ENCODE measurements at places on chromosomes 2 and 18. TPM values are rescaled to one million over a fixed set of nuclear protein-coding genes. Genes with fewer than 3 reads are reported as not detected.

- DNase-seq, result peak; percentile 85
Measured at GRCh38 chr2:27754138-27754588, 17.4 kb upstream of the MRPL33 start.

GRCh38 chr18:48869591-48869990, 81.2 kb downstream of the SMAD7 start:
- no peak for DNase-seq

- no peak for DNase-seq
Measured at GRCh38 chr18:57882465-57882864, 79.3 kb upstream of the ATP8B1 start.

FAM237A gene
- not detected for total RNA-seq

DNA sequence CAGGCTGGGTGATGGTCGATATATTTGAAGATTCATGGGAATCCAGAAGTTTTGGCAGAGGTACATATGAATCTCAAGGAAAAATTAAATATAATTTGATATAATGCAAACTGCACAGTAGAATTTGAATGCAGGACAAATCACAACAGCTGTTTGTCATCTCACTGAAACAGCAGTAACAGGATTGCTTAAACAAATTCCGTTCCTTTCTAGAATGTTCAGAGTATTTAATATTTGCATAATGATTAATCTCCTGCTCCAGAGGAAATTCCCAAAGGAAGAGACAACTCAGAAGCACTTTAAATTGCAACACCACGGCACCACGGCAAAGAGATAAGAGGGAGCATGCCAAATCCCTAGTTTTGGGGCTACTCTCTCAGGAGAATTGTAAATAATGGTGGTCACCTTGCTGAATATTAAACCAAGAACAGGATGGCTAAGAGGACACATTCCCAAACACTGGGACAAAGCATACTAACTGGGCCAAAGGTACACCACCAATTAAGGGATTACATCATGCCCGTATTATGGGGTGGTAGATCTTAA, 67.8 kb upstream of the MAP4K3 start:
- no peak for DNase-seq

FAM161A gene
- total RNA-seq, result 7.8 TPM

WBP1 gene
- total RNA-seq, result 81.0 TPM

GRCh38 chr2:52976143-52976949, 791.3 kb upstream of the CHAC2 start:
- DNase-seq, result peak; percentile 20

DNA sequence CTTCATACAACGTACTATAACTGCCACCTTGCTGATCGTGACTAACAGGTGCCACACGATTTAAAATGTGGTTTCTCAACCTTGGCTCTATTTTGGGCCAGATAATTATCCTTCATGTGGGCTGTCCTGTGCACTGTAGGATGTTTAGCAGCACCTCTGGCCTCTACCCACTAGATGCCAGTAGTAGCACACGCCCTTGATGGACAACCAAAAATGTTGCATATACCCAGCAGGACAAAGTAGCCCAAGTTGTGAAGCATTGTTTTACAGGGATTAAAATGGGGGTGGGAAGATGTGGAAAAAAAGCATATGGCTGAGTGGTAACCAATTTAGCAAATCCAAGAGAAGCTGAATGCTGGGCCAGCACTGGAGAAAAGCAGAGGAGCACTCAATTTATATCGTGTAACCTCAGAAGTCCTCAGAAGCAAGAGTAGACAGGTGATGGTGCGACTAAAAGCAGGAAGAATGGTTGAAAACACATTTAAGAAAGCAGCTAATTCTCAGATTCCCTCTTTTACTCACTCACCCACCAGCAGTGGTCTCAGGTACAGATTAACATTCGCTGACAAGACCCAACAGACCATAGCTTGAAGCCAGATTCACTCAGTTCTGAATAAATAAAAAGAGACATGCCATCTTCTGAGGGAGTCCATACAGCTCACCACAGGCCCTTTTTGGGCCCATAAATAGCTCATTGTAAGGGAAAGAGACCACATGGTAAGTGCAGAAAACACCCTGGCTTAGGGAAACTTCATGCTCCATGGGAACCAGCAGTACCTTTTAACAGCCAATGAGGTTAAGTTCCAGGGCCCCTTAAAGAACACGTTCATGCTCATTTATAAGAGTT, 50.6 kb downstream of the RAPH1 start:
- DNase-seq, result peak; percentile 37

GRCh38 chr18:24270937-24271380, 126.7 kb downstream of the OSBPL1A start:
- peak; percentile 30 for DNase-seq

- DNase-seq, result no peak
Measured at GRCh38 chr18:28342231-28342630, 165.3 kb upstream of the CDH2 start.

BCL2 gene
- 0.81 TPM for total RNA-seq

RTP5 gene
- total RNA-seq, result not detected

TXNDC2 gene
- not detected for total RNA-seq

DNA sequence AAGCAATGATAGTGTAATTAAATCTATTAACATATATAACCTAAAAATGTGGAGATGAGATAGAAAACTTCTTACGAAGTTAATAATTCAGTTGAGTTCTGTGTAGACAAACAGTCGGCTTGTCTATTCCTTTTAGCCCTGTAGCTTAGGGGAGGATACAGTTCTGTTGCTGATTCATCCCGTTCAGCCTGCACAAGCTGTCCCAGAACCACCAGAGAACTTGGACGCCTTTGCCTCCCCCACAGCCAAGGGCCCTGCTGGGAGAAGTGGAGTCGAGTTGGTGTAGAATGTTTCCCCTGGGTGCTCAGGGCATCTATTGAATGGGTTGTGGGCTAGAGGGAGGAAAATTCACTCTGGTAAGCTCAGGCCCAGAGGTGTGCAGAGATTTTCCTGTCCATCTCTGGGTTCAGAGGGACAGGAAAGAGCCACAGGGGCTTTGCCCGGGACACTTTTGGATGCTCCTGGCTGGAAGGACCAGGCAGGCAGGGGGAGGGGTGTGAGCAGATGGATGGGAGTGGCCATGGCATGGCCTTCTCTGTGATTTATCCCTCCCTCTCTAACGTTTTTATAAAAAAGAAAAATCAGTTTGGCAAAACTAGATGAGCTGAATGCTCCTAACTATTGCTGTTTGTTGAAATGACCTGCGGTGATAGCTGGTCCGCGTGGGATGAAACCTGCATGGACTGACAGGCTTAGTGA, 42.8 kb upstream of the GALR1 start:
- no peak for DNase-seq

DNA sequence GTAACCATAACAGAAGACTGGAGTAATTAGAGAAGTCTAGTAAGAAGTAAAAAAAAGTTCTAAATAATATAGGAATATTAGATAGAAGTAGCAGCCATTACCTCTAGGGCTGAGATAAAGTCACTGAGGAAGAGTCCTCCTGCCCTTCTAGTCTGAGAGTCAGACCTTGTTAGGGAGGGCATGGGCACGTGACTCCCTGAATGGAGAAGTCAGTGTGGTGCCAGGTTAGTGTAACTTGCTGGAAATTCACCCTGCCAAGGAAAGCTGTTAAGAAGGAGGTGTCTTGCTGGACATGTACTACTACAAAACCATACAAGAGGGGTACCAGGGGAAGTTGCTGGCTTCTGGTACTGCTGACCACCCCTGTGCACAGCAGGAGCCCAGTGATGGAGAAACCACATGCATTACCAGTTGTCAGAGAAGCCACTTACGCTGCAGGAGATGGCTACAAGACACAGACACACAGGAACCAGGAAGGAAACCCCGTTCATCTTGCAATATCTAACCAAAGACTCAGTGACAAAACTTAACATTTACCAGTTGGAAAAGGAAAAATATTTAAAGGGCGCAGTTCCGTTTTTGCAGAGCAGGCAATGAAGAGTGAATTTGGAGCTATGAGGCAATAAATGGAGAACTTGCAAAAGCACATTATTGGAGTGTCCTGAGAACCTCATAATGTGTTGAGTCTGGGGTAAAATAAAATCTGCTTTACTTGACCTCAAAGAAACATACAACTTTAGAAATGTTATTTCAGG, 77.2 kb upstream of the TLK1 start:
- no peak for DNase-seq

SIX2 gene
- total RNA-seq, result 0.07 TPM

- no peak for DNase-seq
Measured at GRCh38 chr2:68739595-68740399, 5.2 kb downstream of the ARHGAP25 start.

- no peak for DNase-seq
Measured at GRCh38 chr2:98216616-98217015, 129.6 kb upstream of the CNGA3 start.

DNA sequence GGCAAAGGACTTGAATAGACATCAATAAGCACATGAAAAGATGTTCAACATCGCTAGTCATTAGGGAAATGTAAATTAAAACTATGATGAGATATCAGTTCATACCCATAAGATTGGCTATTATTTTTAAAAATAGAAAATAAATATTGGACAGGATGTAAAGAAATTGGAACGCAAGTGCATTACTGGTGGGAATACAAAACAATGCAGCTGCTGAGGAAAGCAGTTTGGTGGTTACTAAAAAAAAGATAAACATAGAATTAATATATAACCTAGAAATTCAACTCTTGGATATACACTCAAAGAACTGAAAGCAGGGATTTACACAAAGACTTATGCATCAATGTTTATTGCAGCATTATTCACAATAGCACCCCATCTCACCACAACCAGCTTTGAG, 174.5 kb upstream of the NDUFV2 start:
- no peak for DNase-seq

DNA sequence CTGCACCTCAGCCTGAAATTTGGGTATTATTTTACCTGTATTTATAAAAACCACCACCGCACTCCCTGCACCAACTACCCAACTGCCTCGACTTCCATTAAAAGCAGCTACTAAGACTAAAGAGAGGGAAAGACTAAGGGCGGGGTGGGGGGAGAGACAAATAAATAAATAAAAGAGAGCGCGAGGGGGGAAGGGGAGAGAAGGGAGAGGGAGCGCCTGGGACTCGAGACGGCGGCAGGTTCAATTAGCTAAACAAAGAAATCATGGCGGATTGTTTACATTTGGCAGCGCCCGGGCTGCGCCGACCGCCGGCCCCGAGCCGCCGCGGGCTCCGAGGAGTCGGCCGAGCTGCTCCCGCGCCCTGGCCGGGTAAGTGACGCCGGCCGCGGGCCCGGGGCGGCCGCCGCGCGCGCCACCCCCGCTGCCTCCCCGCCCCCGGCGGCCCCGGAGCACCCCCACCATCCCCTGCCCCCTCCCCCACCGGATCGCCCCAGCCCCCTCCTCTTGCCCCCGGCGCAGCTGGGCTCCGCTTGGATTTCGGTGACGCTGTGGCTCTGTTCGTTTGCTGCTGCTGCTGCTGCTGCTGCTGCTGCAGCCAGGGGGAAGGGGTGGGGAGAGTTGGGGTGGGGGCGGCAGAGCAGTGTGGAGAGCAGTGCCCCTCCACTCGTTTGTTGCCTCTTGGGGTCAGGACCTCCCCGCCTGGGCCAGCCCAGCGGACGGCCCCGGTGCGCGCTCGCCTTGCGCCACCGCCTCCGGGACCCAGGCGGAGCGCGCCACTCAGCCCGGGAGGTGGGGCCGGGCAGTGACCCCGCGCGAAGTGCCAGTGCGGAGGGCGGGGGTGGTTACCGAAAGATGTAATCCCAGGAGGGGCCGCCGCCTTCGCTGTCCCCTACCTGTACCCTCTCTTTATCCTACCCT, 187.2 kb upstream of the FANCL start:
- peak; percentile 92 for DNase-seq

DNA sequence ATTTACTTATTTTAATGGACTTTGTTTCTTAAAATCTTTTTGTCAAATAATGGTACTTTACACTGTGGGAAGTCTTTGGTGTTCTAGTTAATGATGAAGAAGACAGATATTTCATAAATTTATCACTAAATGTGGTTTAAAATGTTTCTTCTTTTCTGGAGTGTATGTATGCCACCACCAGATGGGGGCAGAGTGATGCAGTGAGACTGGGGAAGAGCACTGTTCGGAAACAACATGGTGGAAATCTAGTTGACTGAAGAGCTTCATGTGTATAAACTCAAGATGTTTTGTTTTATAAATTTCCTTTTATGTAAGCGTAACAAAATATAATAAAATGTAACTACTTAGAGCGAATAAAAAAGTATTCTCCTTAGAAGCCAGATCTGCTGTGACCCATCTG, 195.1 kb downstream of the KCNE4 start:
- DNase-seq, result peak; percentile 9

DNA sequence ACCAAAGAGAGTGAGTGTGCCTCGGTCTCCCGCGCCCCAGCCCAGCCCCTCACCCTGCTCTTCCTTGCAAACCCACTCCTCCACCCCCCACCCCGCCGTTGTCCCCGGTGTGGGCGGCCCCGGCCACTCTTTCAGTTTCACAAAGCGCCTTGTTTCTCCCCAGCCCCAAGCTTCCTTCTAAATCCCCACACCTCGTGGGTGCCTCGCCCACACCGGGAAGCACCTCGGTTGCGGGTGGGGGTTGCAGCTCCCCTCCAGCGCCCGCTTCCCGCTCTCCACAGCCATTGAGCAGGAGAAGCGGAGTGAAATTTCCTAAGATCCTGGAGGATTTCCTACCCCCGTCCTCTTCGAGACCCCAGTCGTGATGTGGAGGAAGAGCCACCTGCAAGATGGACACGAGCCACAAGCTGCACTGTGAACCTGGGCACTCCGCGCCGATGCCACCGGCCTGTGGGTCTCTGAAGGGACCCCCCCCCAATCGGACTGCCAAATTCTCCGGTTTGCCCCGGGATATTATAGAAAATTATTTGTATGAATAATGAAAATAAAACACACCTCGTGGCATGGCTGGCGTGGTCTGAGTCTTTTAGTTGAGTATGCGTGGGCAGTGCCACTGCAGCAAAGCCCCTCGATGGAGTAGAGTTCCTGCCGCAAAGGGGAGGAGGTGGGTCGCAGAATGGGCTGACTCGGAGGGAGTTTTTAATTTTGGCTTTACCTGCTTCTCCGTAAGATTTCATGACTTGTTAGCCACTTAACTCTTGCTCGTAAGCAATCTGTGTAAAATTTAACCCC, 848 bp downstream of the TMSB10 start:
- peak; percentile 69 for DNase-seq

GRCh38 chr2:208315081-208315788, 49.2 kb downstream of the PIKFYVE start:
- DNase-seq, result no peak

DYNAP gene
- total RNA-seq, result not detected

SPHKAP gene
- not detected for total RNA-seq

CCBE1 gene
- total RNA-seq, result 1.3 TPM

GRCh38 chr2:29374823-29375222, 259.6 kb downstream of the CLIP4 start:
- DNase-seq, result no peak

DNA sequence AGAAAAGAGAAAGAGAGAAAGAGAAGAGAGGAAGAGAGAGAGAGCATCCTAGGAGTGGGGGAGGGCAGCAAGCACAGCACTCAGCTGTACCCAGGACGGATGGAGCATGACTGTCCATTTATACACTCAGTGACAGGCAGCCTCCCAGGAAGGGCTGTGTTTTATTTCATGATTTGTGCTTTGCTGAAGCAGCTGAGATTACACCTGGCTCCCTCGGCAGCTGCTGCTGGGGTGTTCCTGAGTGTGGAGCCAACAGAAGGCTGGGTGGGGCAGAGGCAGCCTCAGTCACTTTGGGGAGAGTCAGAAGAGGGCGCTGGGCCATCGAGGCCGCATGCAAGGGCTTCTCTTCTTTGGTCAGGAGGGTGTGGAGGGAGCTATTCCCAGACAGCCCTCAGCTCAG, 47.8 kb upstream of the TEX51 start:
- no peak for DNase-seq

CYP27C1 gene
- 0.59 TPM for total RNA-seq

UGT1A3 gene
- not detected for total RNA-seq

All from H7 (cell line).